ENCODE measurements at places on chromosomes 3 and 15.

DNA sequence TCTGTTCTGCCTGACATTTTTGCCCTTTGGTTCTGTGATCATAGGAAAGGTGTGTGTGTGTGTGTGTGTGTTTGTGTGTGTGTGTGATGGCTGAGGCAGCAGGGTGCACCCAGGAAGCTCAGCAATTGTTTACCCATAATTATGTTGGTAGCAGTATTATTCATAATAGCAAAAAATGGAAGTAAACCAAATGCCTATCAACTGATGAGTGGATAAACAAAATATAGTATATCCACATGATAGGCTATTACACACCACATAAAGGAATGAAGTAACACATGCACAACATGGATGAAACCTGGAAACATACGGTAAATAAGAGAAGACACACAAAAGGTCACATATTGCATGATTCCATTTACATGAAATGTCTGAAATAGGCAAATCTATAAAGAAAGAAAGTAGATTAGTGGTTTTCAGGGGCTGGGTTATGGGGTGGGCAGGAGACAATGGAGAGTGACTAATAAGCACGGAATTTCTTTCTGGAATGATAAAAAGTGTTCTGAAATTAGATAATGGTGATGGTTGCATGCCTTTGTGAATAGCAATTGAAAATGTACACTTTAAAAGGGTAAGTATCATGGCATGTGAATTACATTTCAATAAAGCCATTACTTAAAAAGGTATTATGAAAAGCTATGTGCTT lies 167.2 kb downstream of the POLR2M start:
- no peak for DNase-seq

GRCh38 chr3:42771271-42771670 lies 1.8 kb downstream of the CCDC13 start:
- no peak for DNase-seq

- DNase-seq, result no peak
These were observed 134.6 kb downstream of the CMSS1 start for GRCh38 chr3:99952306-99952705.

DNA sequence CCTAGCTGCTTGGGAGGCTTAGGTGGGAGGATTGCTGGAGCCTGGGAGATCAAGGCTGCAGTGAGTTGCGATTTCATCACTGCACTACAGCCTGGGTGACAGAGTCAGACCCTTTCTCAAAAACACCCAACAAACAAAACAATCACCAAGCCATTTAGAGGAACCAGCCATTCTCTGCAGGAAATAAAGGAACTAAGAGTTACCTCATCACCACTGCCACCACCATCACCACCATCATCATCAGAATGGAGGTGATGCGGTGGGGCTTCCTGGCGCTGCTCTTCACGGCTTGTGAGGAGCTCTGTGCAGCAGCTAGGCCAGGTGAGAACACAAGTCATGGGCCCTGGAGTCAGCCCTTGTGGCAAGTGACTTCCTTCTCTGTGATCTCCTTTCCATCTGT lies 37.7 kb upstream of the KLHL25 start:
- DNase-seq, result peak; percentile 4

DNA sequence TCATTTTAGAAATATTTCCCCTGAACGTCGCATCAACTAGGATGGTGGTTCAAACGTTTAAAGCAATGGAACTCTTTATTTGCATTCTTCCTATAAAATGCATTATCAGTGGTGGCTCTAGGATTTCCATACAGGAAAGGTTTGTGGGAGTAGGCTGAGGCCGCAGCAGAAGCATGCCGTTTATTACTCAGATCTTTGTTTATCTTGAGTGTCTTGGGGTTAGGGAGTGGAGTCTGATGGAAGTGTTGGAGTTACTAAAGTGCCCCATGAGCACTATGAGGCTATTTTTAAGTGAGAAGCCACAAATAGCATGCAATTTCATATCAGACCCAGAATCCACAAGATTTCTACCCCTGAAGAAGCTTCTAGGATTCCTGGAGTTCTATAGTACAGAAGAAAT lies 26.2 kb downstream of the ATOSA start:
- no peak for DNase-seq

DNA sequence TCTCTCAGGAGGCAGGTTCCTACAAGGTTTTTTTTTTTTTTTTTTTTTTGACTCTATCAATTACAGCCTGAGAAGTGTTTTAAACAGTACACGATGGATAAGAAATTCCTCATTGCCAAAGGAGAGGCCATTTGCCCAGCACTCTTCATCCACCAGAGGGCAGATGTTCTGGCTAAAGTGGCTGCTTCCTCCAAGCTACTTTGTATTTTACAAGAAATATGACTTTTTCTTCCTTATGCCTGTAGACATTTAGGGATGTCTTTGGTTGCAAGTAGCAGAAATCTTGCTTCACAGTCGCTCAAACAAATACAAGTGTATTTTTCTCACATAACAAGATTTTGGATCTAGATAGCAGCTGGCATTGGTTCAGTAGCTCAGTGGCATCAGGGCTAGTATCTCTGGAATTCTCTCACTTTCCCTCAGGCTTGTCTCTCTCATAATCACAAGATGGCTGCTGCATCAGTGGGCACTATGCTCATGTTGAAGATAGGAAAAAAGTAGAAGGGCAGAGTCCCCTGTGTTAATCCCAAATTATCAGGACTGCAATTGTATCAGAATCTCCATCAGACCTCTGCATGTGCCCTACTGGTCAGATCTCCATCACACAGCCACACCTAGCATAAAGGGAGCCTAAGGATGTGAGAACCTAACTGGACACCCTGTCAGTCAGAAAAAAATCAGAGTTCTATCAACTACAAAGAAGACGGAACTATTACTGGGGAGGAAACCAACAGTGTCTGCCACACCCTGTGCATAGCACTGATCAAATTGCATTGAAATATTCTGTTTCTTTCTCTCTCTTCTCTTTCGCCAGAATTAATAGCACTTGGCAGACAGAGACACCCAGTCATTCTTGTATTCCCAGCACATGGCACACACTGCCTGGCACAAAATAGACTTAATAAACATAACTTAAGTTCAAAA lies 138.9 kb upstream of the COL8A1 start:
- DNase-seq, result no peak

Measured in CD4-positive, alpha-beta T cell treated with Interleukin-12 subunit alpha and Interleukin-12 subunit beta, for 1 hour (primary cell).